NCI-H2171 treated with DMSO at 0.1 percent for 48 hours (cell line): ENCODE measurements at places on chromosomes 5 and 9.

- DNase-seq = no peak
These were observed 138.2 kb upstream of the ARRDC3 start for GRCh38 chr5:91521334-91521733.

GRCh38 chr9:86721226-86721781 is 226.0 kb downstream of the GAS1 start:
- no peak for DNase-seq

GRCh38 chr5:1946776-1947175 is 64.1 kb upstream of the IRX4 start:
- DNase-seq = no peak

DNA sequence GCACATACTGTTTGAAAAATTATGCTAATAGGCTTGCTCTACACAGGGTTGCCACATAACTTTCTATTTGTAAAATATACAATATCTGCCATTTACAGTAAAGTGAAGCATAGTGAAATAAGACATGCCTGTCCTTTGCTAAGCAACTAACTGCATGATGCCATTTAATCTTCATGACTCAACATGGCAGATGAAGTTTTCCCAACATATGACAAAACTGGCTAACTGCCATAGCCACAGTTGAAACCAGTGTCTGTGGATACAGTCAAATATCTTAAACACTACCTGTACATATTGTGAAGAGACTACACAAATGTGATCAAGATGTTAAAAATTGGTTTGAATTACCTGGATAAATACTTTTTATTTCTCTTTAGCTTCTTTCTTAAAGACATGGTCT is 3.1 kb upstream of the DMAC1 start:
- no peak for DNase-seq

GRCh38 chr5:93342563-93343061 is 238.4 kb downstream of the NR2F1-AS1 start:
- DNase-seq = peak; percentile 54
